ENCODE measurements at places on chromosomes 12 and 14. TPM values are rescaled to one million over a fixed set of nuclear protein-coding genes. Genes with fewer than 3 reads are reported as not detected.

SERPINA4 gene
- total RNA-seq, result not detected

TMEM106C gene
- 49.1 TPM for total RNA-seq

FGF23 gene
- total RNA-seq, result not detected

HOXC6 gene
- not detected for total RNA-seq

DNAJC22 gene
- 0.94 TPM for total RNA-seq

DNAH10 gene
- 0.16 TPM for total RNA-seq
